ENCODE measurements at places on chromosomes 12 and 14. TPM values are rescaled to one million over a fixed set of nuclear protein-coding genes. Genes with fewer than 3 reads are reported as not detected.

The CCDC196 gene
- total RNA-seq = not detected

The GDF3 gene
- not detected for total RNA-seq

The NTF3 gene
- total RNA-seq = 2.0 TPM

The KRT82 gene
- total RNA-seq = not detected

The SERPINA5 gene
- total RNA-seq = 0.28 TPM

The LMNTD1 gene
- total RNA-seq = 0.32 TPM

The FOXN4 gene
- not detected for total RNA-seq

The ACSM4 gene
- total RNA-seq = not detected
